ENCODE measurements at places on chromosomes 3 and 15. TPM values are rescaled to one million over a fixed set of nuclear protein-coding genes. Genes with fewer than 3 reads are reported as not detected.

The COPG1 gene
- total RNA-seq, result 83.9 TPM

The GOLGA6L7 gene
- total RNA-seq, result not detected

GRCh38 chr15:98541519-98541918 lies 106.8 kb upstream of the IGF1R start:
- DNase-seq, result no peak

- DNase-seq, result no peak
Observed at GRCh38 chr3:16808393-16809107, 76.2 kb upstream of the PLCL2 start.

- DNase-seq, result no peak
Observed at GRCh38 chr3:184977796-184978195, 165.8 kb downstream of the VPS8 start.

DNA sequence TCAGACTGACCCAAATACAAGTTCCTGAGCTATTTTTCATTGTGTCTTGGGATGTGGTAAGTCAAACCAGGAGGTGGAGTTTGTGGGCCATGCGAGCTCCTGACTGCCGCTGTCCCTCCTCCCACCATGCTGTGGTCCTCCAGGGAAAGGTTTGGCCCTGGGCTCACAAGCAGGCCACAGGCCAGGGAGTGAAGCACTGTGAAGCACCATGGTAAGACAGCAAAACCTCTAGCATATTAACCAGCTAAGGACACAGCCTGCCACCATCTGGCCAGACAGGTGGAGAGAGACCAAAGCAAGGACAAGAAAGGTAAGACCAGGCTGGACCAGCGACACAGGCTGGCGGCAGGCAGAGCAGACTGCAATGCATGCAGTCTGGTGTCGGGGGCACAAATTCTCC lies 15.3 kb downstream of the RAB43 start:
- DNase-seq, result no peak

- no peak for DNase-seq
Observed at GRCh38 chr15:85542488-85542887, 162.1 kb downstream of the AKAP13 start.

DNA sequence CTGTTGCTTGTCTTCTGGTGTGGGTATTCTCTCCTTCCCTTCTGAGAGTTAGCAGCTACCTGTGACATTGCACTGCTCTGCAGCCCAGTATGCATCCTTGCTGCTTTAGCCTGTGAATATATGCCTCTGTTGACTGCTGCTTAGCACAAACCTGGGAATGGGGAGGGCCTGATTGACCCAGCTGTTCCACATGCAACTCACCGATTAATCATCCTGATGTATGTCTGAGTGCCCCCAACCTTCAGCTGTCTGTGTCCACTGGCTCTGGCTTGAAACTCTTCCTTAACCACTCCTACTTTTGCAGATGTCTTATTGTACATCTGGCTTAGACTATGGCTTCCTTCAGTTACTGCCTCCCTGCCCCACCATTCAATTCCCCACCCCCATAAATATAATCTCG lies 119.1 kb downstream of the RASA2 start:
- DNase-seq, result no peak

DNA sequence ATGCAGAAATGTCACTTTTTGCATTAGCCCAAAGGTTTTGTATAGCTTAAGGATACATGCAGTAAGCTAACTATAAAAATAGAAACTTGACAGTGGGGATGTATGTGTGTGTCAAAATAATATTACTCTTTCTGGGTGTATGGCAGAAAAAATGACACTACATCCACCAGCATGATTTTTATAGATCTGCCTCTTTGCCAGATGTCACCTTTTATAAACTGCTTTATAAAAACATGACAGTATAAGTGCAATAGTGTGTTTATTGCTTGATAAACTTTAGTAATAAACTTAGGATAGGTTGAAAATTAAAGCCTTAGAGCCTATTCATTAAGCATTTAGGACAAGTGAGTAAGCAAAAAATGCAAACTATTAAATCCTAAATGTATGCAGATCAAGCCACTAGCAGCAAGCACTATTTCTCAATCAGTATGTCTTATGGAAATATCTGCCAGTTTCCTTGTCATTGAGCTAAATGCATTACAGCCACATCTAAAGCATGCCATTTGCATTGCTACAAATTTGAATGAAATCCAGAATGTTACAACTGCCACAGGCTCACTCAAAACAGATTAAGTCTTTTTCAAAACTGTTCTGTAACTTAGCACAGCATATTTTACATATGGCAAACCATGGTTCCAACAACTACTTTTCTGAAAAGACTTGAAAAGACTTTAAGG lies 935.0 kb downstream of the FHIT start:
- no peak for DNase-seq

GRCh38 chr3:17154941-17155340 lies 270.2 kb downstream of the PLCL2 start:
- DNase-seq, result no peak

Data from Right ventricle myocardium inferior (tissue), 1 donor.